CD8-positive, alpha-beta memory T cell (primary cell): ENCODE measurements at places on chromosomes 3 and 15. TPM values are rescaled to one million over a fixed set of nuclear protein-coding genes. Genes with fewer than 3 reads are reported as not detected.

DNA sequence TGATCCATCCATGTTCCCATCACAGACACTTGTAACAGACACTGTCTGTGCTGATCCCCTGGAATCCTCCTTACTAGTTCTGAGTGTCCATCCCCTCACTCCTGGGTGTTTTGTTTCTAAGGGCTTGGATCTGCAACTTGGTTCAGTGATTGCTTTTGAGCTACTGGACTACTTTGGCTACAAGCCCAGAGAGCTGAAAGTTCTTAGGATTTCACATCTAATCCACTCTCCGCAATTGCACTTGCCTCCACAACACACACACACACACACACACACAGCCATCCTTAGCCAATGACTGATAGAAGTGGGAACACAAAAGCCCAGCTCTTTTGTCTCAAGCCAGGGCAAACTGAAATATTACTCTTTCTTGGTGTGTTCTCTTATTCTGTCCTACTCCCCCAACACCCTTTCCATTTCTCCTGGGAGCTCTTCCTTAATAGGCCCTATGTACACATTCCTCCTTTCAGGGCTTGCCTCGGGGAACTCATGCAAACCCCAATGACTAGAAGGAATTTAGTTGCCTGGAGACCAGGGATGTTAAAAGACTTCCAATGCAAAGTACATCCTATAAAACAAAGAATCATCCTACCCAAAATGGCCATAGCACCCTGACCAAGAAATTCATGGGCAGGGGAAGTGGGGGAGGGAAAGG is 206.1 kb upstream of the UBE2E2 start:
- no peak overlapping the region for H3K4me3 ChIP-seq
- no peaks in the 10 kb centered on the region for H3K27me3 ChIP-seq
- H3K27ac ChIP-seq: no peak overlapping the region
- no peak for DNase-seq
- H3K4me1 ChIP-seq: no peaks in the 10 kb centered on the region

GRCh38 chr15:99320374-99321215 is 69.3 kb downstream of the LRRC28 start:
- H3K27ac ChIP-seq: no peak overlapping the region
- DNase-seq: no peak
- no peaks in the 10 kb centered on the region for H3K4me1 ChIP-seq
- no peaks in the 10 kb centered on the region for H3K27me3 ChIP-seq
- no peak overlapping the region for H3K4me3 ChIP-seq

Gene UNC13C
- not detected for polyA plus RNA-seq

Gene EXD1
- polyA plus RNA-seq: 0.28 TPM

DNA sequence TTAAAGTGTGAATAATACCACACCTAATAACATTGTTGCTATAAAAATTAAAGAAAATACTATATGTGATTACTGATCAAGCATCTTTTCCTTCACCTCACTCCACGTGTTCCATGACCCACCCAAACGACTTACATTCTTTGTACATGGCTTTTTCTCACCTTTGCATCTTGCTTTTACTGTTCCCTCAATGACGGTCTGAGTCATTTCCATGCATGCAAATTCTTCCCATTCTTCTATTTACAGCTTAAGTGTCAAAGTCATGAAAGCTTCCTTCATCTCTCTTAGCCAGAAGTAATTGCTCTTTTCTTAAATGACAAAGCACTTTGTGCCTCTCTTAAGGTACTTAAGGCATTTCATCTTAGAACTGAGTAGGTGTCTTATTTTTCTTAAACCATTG is 64.0 kb downstream of the GREM1 start:
- no peak for DNase-seq
- H3K36me3 ChIP-seq: no peaks in the 10 kb centered on the region
- H3K27ac ChIP-seq: no peak overlapping the region
- H3K4me1 ChIP-seq: no peaks in the 10 kb centered on the region
- no peak overlapping the region for H3K4me3 ChIP-seq
- no peaks in the 10 kb centered on the region for H3K27me3 ChIP-seq

DNA sequence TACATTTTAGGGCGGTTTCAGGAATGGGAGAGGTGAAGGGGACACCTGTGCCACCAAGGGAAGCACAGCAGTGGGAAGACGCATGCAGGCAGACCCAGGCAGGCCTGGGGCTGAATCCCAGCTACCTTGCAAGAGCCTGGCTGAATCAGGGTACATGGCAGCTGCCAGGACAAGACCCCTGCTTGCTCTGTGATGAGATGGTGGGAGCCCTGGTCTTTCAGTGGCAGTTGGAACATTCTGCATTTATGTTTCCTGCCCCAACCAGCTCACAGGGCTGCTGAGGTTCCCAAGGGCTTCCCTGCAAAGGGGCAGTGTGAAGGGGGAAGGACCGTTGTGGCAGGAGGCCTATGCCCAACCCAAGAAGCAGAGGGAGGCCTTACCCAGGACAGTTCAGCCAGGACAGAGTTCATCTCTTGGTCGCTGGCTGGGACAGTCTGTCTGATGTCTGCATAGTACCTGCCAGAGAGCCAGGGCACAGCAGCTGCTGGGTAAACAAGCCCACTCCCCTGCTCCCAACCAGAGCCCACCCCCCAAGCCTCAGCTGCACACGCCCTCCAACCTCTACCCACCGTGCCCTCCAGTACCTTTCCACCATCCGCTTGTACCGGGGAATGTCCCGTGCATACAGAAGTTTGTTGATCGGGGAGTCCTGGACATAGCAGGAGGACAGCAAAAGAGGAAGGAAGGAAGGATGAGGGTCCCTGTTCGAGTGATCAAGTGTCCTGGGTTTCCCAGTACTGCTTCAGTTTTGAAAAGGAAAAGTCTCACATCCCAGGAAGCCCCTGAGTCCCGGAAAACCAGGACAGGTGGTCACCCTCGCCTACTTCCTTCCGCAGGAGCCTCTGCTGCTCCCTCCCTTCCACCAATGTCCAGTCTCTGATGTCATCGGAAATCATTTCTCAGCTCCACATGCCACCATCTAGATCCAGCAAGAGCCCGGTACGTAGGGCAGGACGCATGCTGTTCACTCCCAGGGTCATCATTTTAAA is 23.1 kb downstream of the PLXNB1 start:
- H3K27ac ChIP-seq: no peak overlapping the region
- H3K4me3 ChIP-seq: no peak overlapping the region
